ENCODE measurements at places on chromosomes 6 and 20.

- no peak for DNase-seq
These were observed 360.8 kb downstream of the QKI start for GRCh38 chr6:163775313-163775712.

DNA sequence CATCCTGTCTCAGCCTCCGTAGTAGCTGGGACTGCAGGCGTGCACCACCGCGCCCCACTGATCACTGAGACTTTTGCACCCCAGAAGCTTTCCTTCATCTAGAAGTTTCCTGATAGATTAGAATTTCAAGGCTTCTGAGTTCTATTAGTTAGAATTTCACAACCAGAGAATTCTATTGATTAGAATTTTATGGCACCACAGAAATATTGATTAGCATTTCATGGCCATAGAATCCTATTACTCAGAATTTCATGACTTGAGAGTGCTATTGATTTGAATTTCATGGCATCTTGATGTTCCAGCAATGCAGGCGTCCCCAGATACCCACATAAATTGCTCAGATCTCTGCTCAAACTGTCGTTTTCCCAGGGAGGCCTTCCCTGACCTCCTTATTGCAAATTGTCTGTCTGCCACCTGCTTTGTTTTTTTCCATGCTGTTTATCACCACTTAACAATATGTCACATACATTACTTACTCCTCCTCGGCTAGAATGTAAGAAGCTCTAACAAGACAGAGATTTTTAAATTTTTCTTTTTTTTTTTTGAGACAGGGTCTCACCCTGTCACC is 16.9 kb upstream of the CBFA2T2 start:
- no peak for DNase-seq

DNA sequence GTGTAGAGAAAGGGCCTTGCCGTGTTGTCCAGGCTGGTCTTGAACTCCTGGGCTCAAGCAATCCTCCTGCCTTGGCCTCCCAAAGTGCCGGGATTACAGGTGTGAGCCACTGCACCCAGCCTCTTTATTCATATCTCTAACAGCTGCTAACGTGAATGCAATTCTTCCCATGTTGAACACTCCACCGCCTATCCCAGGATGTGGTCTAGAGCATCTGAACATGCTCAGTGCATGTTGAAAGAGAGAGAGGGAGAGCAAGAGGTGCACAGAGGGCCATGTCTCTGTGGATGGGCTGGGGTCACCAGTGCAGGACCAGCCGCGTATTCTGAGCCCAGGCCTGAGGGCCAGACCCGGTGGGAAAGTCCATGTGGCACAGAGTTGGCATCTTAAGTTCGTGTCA is 12.8 kb downstream of the TUBB2A start:
- DNase-seq: no peak

- no peak for DNase-seq
These were observed 481.1 kb downstream of the TFAP2B start for GRCh38 chr6:51299621-51300380.

DNA sequence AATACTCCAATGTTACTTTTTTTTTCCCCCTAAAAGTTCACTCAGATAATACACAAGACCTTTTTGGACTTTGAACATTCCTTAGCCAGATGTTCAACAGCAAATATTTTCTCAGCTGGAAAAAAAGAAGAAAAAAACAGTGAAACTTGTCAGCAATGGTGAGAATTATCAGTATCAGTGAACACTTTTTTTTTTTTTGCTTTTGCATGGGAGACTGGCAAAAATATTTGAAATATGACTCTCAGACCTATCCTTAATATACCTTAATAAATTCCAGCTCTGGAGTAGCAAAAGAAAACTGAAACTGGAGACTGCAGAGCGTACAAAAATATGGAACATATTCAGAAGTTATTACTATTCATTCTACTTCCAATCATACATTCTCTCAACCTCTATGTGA is 92.3 kb downstream of the RFPL4B start:
- DNase-seq: no peak

GRCh38 chr6:149060300-149060984 is 257.1 kb upstream of the TAB2 start:
- no peak for DNase-seq

GRCh38 chr6:136318676-136319075 is 29.0 kb upstream of the BCLAF1 start:
- DNase-seq: no peak

GRCh38 chr20:56796345-56796744 is 167.2 kb downstream of the TFAP2C start:
- DNase-seq: peak; percentile 35

- no peak for DNase-seq
These were observed 9.8 kb upstream of the CBFA2T2 start for GRCh38 chr20:33480048-33480447.

- no peak for DNase-seq
These were observed 25.0 kb upstream of the NELFCD start for GRCh38 chr20:58956078-58956477.

- no peak for DNase-seq
These were observed 33.6 kb upstream of the HSF2 start for GRCh38 chr6:122365775-122366403.

GRCh38 chr6:21840428-21840827 is 246.9 kb downstream of the SOX4 start:
- peak; percentile 54 for DNase-seq

- no peak for DNase-seq
These were observed 108.6 kb downstream of the CDYL start for GRCh38 chr6:4884646-4885340.
